ENCODE measurements at places on chromosomes 1 and 21. TPM values are rescaled to one million over a fixed set of nuclear protein-coding genes. Genes with fewer than 3 reads are reported as not detected.

SGIP1 gene
- 116 TPM for total RNA-seq

DNA sequence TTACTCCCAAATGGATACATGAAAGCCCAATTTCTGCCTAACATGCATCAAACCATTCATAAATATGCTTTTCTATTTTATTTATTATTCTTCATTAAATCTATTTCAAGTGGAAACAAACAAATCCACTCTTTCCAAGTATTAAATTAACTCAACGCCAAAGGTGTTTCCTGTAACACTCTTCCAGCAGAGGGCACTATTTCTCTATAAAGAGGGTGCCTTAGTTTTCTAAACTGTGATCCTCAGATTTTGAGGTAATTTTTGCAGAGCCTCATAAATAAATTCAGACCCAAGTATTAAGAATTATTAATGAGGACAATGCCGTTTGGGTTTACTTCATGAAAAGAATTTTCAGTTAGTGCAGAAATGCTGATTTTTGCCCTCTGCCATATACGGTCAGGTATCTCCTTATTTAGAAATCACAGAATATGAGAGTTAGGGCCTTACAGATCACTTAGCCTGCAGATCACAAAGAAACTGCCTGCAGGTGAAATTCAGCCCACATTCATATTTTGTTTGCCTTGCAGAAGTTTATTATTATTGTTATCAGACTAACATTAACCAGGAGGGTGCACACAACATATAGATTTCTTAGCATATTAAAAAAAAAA, 40.1 kb upstream of the MYSM1 start:
- no peak for DNase-seq

GRCh38 chr1:44012941-44013609, 18.2 kb downstream of the SLC6A9 start:
- no peak for DNase-seq

GRCh38 chr1:185984113-185984836, 250.1 kb downstream of the HMCN1 start:
- DNase-seq = no peak

GRCh38 chr1:205359771-205360565, 3.2 kb upstream of the KLHDC8A start:
- DNase-seq = no peak

DNA sequence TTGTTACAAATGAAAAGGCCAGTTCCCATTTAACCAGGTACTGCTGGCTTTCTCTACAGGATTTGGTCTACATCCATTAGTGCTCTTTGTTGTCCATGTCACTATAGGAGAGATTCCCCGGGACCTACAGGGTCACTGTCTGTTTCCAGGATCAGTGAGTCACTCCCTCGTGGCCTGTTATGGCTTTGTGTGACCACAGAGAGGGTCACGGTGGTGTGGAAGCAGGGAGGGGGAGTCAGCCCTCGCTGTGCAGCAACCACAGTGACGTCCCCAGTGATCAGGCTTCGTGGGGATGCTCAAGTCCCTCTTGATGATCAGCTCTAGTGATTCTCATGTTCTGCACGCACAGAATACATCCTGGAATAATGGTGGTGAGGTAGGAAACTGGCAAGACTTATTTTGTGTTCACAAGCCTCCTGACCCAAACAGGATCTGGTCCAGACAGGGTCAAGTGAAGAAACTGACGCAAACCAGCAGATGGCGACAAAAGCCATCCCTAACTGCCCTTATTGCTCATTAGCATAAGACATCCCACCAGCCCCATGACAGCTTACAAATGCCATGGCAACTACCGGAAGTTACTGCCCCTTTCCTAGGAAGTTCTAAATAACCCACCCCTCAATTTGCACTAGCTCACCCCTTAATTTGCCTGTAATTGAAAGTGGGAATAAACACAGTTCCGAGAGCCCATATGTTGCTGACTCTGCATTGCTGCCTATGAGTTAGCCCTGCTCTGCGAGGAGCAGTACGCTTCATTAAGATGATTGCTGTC, 98.5 kb downstream of the DISC1 start:
- DNase-seq = no peak

Data from thoracic aorta (tissue), 2 donors.